Hematopoietic multipotent progenitor cell treated with erythropoietin and hydrocortisone succinate and interleukin-3 and kit ligand, for 17 days (in vitro differentiated cells): ENCODE measurements at places on chromosomes 7 and 10.
A peak's percentile ranks its signal among the peaks of the same experiment; 100 is the strongest.

DNA sequence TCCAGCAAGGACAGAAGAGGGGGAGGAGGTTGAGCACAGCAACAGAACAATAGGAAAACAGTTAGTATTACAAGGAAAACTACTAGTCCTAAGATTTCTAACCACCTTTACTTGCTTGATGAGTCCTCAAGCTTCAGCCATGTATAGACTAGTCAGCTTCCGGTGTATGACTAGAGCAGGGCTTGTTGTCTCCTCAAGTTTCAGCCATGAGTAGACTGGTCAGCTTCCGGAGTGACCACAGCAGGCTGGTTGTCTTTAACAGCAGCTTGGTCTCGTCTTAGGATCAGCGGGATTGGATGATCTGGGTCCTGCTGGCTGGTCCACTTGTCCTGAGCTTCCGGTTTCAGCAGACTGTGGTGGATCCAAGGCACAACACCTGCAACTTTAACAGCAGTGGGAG, 10.6 kb upstream of the ZNF239 start:
- no peak for DNase-seq

GRCh38 chr10:62870866-62871265, 54.7 kb upstream of the EGR2 start:
- no peak for DNase-seq

GRCh38 chr7:108029034-108029433, 26.1 kb upstream of the LAMB1 start:
- no peak for DNase-seq

DNA sequence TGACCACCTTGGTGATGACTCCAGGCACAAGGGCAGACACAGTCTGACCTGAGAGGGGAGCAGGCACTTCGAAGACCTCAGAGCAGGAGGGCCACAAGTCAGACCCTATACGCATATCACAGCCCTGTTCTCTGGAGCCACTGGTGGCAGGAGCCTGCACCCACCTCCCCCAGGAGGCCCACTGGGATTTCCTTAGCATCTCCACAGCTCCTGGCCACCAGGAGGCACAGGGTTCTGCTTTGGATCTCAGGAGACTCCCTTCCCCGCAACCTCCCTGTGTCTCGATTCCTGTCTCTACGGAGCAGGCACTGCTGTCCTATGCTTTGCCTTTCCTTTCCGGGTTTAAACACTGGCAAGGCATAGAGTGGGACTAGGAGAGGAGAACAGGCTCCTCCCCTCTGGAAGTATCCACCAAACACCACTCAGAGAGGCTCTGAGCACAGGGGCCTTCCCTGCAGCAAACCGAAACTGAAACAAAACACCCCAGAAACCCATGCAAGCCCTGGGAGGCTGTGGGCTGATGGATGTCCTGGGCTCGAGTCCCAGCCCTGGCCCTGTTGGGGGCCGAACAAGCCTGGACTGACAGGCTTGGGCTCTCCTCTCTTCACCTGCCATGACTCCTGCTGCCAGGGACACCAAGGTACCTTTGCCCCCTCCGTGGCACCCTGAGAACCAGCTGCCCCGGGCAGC, 166.3 kb downstream of the NEURL1 start:
- peak; percentile 70 for DNase-seq
